HEK293T (cell line): ENCODE measurements at places on chromosomes 12 and 14.

DNA sequence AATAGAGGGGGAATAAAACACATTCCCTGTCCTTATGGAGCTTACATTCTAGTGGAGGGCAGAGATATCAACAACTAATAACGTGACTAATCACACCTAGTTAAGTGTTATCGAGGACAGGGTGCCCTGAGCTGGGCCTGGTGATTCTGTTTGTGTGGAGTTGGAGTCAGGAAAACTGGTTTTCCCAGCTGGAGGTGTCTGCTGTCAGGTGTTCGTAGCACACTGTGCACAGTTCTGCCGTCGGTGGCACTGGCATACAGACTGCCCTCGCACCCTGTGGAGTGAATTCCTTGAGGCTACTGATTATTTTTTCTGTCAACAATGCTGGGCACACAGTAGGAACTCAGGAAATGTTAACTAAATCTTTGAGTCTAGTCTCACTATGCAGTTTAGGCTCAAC, 900 bp upstream of the MTERF2 start:
- DNase-seq, result no peak

DNA sequence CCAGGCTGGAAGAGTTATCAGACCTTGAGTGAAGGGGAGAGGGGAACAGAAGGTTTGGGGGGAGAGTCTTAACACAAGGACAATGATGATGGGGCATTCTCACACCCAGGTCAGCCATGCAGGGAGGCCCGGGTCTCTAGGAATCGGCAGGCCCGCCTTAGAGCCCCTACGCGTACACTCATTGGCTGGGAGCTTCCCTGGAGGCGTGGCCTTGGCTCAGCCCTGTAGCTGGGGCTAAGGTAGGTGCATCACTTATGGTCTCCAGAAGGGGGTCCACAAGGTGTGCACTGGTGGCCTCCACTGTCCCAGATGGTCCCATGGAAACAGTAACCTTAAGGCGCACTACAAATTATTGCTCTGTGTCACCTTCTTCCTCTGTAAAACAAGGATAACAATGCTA, 660.1 kb downstream of the MED13L start:
- no peak for DNase-seq

DNA sequence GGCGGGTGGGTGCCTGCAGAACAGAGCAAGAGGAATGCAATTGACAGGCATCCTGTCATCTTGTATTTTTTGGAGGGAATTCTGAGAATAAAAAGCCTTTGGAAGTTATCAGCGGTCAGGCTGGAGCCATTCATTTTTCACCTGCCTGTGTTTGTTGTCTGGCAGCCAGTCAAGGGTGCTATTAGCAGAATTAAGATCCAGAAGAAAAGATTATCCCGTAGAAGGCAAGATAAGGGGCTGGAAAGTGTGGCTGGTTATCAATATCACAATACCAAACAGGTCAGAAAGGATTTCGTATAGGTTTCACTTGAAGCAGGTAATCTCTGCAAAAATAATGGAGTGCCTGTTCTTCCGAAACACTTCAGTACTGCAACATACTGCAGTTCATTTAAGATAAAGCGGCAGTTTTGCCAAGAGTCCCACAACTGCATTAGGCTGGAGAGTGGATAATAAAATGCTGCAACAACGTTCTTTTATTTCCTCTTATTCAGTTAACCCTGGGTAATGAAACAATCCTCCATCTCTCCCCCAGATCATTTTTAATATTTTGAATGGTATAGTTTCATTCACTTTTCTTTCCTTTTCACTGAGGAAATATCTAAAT, 171.2 kb upstream of the CDKN3 start:
- no peak for DNase-seq

GRCh38 chr12:131011165-131012079, 57.7 kb downstream of the ADGRD1 start:
- DNase-seq, result no peak

DNA sequence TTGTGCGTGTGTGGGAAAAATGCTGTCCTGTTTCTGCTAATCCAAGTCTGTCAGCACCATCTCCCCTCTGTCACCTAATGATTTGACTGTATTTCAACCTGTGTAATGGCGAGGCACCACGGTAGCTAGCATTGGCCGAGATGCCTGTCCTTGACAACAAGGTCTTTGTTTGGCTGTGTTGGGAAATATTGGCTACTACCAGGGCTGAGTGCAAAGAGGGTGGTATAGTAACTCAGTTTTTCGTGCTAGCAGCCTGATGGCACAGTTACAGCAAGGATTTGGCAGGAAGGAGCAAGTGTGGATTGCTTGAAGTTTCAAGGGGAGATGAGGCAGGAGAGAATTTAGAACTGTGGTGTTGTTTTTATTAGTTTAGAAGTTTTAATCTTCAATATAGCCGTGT, 440.3 kb upstream of the RGS6 start:
- DNase-seq, result no peak

DNA sequence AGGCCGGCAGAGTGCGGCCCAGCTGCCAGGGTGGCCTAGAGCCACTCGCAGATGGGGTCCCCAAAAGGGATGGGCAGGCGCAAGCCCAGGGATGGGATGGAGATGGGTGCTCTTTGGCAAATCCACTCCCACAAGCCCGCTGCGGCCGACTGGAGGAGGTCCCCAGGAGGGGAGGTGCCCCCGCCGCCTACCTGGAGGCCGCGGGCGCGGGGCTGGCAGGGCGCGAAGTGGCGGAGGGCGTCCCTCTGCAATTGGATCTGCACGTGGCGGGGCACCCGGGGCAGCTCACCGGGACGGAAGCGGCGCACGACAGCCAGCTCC, 730 bp downstream of the PPP1R3E start:
- no peak for DNase-seq

- DNase-seq, result no peak
Observed at GRCh38 chr12:88351146-88351545, 209.0 kb downstream of the TMTC3 start.

DNA sequence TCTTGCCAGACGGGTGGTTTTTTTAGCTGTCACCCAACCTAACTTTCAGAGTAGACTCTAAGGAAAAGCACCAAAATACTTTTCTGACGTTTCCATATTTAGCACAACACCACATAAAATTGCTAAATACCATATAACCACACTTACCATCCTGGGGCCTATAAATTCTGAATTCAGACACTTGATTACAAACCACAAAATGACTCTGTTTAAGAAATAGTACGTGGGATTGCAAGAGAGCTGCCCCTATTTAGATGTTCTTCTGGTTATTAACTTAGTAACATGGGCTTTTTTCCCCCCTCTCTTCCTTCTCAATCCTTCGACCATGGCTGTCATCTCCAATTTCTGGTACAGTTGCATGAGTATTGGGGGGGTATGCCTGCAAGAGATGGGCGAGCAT, 287.7 kb downstream of the BMP4 start:
- DNase-seq, result no peak

GRCh38 chr12:91576432-91576831, 393.8 kb upstream of the DCN start:
- DNase-seq, result no peak

DNA sequence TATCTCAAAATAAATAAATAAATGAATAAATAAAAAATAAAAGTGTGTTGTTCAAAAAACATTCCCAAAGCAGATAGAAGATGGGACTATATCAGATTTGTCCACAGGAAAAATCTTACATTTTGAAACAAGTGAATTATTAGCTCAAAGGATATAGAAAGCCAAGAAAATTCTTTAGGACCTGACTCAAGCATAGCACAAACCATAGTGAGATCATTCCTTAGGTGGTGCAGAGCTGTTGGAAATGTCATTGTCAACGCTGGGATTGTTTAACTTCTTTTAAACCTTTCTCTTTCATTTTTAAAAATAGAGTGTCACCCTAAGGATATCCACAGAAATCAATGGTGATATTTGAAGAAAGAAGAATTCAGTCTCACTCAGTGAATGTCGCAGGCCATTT, 43.5 kb downstream of the DRAM1 start:
- DNase-seq, result no peak

DNA sequence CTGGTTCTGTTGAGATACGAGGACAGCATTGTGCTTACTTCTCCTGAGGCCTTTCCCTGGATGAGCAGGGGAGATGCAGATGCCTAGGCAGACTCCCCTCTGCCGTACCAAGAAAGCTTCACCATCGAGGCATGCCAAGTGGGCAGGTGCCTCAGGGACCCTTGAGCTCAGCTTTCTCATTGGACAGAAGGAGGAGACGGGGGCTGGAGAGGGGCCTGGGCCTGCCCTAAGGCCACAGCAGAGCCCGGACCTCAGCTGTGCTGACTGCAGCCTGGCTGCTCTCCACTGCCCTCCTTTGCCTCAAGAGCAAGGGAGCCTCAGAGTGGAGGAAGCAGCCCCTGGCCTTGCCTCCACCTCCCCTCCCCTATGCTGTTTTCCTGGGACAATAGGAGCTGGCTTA, 23.4 kb downstream of the SERPINA1 start:
- DNase-seq, result no peak

GRCh38 chr12:47223848-47224213, 144.1 kb upstream of the AMIGO2 start:
- DNase-seq, result no peak

- no peak for DNase-seq
Observed at GRCh38 chr14:45123271-45123670, 11.0 kb downstream of the FKBP3 start.

DNA sequence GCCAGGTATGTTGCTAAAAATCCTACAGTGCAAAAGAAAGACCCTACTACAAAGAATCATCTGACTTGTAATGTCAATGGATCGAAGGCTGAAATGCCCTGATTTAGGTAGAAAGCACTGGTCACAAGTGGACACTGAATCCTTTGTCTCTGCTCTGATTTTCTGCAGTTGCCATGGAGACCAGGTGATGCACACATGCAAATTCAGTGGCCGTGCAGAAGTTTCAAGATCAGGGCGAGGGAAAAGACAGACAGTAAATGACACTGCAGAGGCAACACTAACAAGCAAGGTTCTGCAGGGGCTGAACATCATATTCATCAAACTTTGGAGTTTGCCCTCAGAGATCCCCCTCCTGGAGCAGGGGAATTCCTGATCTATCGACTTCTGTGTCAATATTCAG, 370.3 kb upstream of the TMEM132C start:
- no peak for DNase-seq

DNA sequence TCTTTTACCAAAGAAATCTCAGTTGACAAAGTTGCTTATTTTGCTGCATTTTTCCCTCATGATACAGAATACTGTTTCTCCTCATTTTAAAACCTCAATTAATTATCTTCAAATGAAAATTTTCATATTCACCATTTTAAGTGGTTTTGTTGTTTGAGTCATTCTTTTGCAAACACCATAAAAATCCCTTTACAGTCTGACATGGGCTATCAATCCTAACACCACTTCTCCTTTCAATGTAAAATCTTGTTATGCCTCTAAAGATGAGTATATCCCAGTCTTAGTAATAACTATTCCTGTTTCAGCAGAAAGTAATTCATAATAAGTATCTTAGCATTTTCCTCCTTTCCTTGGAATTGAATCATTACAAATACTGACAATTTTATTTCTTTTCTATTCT, 192.2 kb downstream of the SYT1 start:
- no peak for DNase-seq

DNA sequence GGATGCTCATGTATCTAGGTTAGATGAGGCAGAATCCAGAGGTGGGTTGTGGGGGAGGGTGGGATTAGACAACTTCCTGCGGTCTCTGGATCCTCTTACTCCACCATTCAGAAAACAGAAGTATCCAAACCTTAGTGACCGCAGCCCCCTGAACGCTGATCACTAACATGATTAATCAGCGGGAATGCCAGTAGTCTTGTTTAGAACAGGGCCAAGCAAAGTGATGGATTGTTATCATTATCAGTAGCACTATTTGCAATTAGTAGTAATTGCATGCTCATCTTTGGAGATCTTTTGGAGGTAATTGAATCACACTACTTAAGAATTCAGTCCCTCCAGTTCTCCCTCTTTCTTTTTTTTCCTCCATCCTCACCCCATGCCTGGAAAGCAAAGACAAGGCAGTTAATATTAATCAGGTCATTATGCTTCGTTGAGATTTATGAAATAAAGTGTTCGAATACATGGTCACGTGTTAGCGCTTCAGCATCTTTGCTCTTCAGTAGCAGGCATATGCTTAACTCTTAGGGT, 182.8 kb upstream of the NTF3 start:
- no peak for DNase-seq

DNA sequence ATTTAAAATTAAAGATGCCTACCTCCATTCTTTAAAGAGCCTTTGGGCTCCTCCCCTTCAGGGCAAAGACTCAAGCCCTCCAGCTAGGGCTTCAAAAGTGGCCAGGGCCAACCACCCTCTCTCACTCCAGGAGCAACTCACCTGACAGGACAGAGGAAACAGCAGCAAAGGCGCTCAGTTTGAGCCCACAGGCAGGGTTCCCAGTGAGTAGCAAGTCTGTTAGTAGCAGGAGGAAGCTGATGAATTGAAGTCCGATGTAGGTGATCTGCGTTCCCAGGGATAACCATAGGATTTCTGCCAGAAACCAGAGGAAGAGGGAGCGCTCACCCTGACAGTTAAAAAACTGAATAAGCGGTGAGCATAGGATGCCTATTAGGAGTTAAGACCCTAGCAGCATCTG, 15.7 kb downstream of the GSG1 start:
- DNase-seq, result no peak

DNA sequence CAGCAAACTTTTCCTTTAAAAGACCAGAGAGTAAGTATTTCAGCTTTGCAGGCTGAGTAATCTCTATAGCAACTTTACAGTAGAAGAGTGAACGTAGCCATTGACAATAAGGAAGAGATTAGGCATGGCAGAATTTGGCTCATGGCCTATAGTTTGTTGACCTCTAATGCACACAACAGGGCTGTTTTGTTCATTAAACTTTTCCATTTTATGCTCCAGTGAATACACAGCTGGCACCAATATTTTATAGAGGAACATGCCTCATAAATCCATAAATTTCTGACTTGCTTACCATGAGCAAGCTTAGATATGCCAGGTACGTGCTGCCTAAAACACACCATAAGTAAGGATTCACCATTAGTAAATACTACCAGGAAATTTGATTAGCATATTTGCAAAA, 609.0 kb upstream of the STXBP6 start:
- DNase-seq, result no peak

DNA sequence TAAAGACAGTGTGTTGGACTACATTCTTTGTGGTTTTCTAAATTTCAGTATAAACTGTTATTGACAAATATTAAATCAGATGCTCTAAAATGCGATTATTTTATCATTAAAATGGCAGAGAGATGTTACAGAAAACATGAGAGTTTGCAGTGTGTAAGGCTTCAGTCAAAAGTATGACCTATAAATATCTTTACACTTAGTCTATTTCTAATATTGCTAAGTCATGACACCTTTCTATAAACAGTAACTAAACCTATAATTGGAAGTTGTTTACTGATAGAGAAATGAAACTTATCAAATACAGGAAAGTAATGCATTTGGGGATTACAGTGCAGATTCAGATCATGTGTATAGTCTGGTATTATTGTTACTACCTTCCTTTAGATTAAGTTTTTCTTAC, 68.9 kb upstream of the YARS2 start:
- DNase-seq, result no peak

DNA sequence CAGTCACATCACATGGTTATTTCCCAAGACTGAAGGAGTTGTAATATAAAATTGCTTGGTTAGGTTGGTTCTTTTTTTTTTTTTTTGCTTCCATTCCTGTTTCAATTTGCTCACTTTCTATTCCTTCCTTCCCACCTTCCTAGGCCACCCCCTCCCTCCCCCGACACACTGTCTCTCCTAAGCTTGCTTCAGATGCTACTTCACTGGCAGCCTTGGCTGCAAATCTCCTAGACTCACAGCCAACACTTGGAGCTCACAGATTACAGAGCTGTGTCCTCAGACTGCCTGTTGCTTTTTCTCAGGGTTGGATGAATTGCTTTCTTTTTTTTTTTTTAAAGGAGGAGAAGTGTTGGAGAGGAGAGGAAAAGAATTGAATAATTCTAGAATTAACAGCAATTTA, 77.3 kb upstream of the GRIN2B start:
- no peak for DNase-seq

GRCh38 chr12:76237086-76237701, 111.0 kb downstream of the BBS10 start:
- no peak for DNase-seq
